ENCODE measurements at places on chromosomes 3 and 15. TPM values are rescaled to one million over a fixed set of nuclear protein-coding genes. Genes with fewer than 3 reads are reported as not detected.

CGNL1 gene
- 0.81 TPM for total RNA-seq

PRRT3 gene
- total RNA-seq, result 1.9 TPM

RAB5A gene
- 47.1 TPM for total RNA-seq

ANKRD63 gene
- 0.46 TPM for total RNA-seq

GABRA5 gene
- total RNA-seq, result 104 TPM

MGLL gene
- total RNA-seq, result 65.1 TPM

RAB6B gene
- total RNA-seq, result 2.4 TPM

MKRN3 gene
- total RNA-seq, result 1.6 TPM
